ENCODE measurements at places on chromosomes 13 and 19.

DNA sequence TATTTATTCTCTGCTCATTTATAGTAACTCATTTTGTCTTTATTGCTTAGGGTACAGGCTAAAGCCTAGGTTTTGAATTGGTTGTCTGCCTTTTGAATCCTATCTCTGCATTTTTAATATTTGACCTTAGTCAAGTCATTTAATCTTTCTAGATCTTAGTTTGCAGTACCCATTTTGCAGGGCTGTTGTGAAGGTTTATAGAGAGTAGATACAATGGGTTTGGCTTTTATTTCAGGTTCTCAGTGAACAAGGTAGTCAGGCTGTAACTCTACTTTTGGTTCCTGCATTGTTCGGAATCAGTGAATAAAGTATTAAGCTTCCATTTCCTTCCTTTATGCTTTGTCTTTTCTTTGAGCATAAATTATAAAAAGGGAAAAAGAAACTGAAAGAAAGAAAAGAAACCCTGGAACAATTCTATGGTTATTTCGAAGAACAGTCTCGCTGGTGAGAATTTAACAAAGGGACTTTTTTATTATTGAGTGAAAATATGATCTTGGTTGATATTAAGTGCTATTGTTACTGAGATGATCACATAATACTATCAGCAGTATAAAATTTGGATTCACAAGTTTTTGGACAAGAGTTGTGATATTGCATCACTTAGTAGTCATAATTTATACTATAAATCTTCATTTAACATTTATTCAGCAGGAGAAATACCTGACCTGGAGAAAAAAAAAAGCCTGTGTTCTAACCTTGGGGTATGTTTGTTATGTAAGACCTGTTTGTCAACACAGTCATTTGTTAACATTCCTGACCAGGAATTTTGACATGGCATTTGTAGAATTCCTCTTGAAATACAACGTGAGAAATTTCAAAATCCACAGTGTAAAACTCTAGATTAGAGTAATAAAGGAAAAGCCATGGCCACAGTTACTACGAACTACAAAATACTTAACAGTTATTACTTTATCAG lies 91.3 kb downstream of the ZMYM2 start:
- DNase-seq: no peak

- no peak for DNase-seq
These were observed 2.0 kb downstream of the ZNF823 start for GRCh38 chr19:11736696-11737095.

DNA sequence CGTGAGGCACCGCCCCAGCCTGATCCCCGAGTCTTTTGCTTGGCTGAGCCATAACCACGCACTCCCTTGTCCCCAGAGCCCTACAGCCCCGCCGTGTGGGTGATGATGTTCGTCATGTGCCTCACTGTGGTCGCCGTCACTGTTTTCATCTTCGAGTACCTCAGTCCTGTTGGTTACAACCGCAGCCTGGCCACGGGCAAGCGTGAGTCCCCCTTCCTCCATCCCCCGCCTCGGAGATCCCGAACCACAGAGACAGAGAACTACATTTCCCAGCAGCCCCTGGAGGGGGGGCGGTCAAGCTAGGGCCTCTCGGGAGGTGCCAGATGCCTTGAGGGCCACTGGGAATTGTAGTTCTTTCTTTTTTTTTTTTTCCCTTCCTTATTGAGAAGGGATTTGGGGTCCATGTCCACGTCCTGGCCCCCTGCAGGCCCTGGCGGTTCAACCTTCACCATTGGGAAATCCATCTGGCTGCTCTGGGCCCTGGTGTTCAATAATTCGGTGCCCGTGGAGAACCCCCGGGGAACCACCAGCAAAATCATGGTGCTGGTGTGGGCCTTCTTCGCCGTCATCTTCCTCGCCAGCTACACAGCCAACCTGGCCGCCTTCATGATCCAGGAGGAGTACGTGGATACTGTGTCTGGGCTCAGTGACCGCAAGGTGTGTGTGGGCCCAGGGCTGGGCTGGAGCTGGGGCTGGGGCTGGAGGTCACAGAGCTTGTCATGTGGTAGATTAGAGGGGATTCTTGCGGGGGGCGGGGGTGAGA lies 25.9 kb downstream of the GRIN2D start:
- DNase-seq: no peak

- no peak for DNase-seq
These were observed 41.6 kb downstream of the NDFIP2 start for GRCh38 chr13:79522583-79522982.
